ENCODE measurements at places on chromosomes 4 and X. TPM values are rescaled to one million over a fixed set of nuclear protein-coding genes. Genes with fewer than 3 reads are reported as not detected.

- no peaks in the 10 kb centered on the region for H3K4me1 ChIP-seq
- no peaks in the 10 kb centered on the region for H3K36me3 ChIP-seq
- H3K4me3 ChIP-seq: no peak overlapping the region
- no peaks in the 10 kb centered on the region for H3K27me3 ChIP-seq
- no peak for DNase-seq
- peak overlapping the region; percentile 22 for H3K27ac ChIP-seq
Observed at GRCh38 chr4:3331511-3332394, 38.9 kb downstream of the RGS12 start.

Gene SCARB2
- polyA plus RNA-seq: 42.7 TPM

Gene TRIML2
- polyA plus RNA-seq: not detected

Gene XPNPEP2
- 1.2 TPM for polyA plus RNA-seq

- H3K36me3 ChIP-seq: no peaks in the 10 kb centered on the region
- no peak for DNase-seq
- H3K4me1 ChIP-seq: no peaks in the 10 kb centered on the region
Observed at GRCh38 chr4:173125216-173125812, 43.3 kb upstream of the GALNT7 start.

DNA sequence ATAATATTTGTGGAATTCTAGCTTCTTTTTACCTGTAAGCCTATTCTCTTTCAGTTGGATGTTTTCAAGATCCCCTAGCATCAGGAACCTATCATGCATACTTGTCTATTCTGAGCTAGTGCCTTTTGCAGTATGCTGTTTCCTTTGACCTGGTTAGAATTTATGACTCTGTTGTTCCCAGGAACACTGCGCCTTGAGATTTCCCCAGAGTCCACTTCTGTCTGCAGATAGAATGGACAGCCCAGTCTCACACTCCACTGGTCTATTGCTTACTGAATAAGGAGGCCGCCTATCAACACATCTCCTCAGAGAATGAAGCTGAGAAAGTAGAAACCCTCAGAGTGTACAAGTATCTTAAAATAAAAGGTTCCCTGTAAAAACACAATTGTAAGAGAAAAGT is 465.1 kb upstream of the GALNTL6 start:
- H3K4me1 ChIP-seq: no peaks in the 10 kb centered on the region
- H3K36me3 ChIP-seq: no peaks in the 10 kb centered on the region
- H3K27ac ChIP-seq: no peak overlapping the region
- H3K4me3 ChIP-seq: no peak overlapping the region

Gene NOX1
- polyA plus RNA-seq: not detected

Gene SSX2B
- polyA plus RNA-seq: not detected

- no peak for DNase-seq
- H3K27ac ChIP-seq: no peak overlapping the region
- H3K4me3 ChIP-seq: no peak overlapping the region
- no peaks in the 10 kb centered on the region for H3K36me3 ChIP-seq
Observed at GRCh38 chr4:157172011-157172410, 48.5 kb upstream of the GRIA2 start.

- H3K36me3 ChIP-seq: no peaks in the 10 kb centered on the region
- no peak for DNase-seq
- no peak overlapping the region for H3K4me3 ChIP-seq
- H3K4me1 ChIP-seq: no peaks in the 10 kb centered on the region
Observed at GRCh38 chr4:169369634-169370033, 98.9 kb upstream of the SH3RF1 start.

DNA sequence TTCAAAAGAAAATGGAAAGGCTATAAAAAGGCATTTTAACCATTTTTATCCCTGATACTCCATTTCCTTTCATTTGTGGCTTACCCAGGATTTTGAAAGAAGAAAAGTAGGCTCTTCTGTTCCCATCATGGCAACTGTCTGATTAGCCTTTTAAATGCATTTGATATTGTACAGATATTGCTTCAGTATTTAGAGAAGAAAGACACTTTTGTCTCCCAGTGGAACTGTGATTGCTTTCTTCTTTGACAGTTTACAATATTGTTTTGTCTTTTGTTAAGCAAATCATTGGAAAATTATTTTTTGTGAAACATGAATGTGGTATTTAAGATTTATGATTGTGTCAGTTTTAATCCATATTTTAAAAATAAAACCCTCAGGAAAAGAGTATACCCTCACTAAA is 297.4 kb upstream of the TACR3 start:
- H3K27ac ChIP-seq: no peak overlapping the region
- no peak for DNase-seq
- H3K4me1 ChIP-seq: no peaks in the 10 kb centered on the region
- no peak overlapping the region for H3K4me3 ChIP-seq

GRCh38 chr4:189809241-189809735 is 131.4 kb upstream of the FRG1 start:
- H3K27ac ChIP-seq: no peak overlapping the region
- H3K36me3 ChIP-seq: no peaks in the 10 kb centered on the region
- H3K4me1 ChIP-seq: no peaks in the 10 kb centered on the region

Gene AVPR2
- polyA plus RNA-seq: 1.4 TPM

DNA sequence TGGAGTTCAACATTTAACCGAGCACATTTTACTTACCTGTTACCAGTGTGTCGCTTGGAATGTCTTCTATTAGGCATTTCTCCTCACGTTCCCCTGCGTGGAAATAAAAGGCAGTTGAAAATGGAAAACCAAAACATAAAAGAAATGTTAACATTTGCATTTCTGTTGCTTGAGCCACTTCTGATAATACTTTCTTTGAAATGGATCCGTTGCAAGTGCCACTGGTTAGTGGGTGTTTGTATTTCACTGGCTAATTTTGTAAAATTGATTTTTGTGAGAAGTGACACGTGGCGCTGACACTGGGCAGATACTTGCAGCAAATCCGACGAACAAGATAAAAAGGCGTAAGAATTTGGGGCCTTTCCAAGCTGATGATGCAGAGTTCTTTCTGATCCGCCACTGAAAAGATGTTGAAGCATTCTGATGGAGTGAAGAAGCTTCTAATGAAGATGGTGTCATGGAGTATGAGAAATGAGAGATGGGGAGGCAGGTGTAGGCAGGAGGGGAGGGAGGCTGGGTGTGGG is 18.8 kb downstream of the SPON2 start:
- peaks cover 18% of the 10 kb centered on the region for H3K4me1 ChIP-seq
- no peak for DNase-seq
- H3K27me3 ChIP-seq: no peaks in the 10 kb centered on the region
- H3K36me3 ChIP-seq: no peaks in the 10 kb centered on the region

Gene TSPAN5
- polyA plus RNA-seq: 5.3 TPM

Gene ANOS1
- 1.3 TPM for polyA plus RNA-seq

Gene CSN2
- polyA plus RNA-seq: not detected

DNA sequence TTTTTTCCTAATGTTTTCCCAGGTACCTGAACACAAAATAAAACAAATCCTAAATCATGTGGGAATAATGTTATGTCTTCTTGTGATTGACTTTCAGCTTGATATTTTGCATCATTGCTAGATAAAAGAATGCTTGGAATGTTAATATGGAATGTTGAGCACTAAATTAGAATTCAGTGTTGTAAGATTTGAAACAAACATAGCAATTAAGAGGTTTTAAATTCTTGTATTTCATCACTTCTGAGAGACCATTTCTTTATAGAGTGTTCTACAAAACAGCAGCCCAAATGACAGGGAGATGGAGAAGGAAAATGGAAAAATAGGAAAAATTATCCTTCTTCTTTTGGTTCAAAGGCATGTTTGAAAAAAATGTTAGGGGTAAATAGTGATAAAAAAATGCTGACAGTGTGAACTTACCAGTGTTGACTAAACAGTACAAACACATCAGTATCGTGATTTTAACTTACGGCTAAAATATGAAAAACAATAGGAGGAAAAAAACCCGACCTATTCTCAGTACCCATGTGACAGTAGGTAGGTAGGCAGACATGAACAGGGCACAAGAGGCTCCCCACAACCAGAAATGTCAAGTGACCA is 102.6 kb upstream of the PDE5A start:
- no peak overlapping the region for H3K4me3 ChIP-seq
- H3K27ac ChIP-seq: no peak overlapping the region
- no peak for DNase-seq
- peaks cover 24% of the 10 kb centered on the region for H3K4me1 ChIP-seq
- no peaks in the 10 kb centered on the region for H3K36me3 ChIP-seq
- H3K27me3 ChIP-seq: no peaks in the 10 kb centered on the region

- no peaks in the 10 kb centered on the region for H3K4me1 ChIP-seq
- H3K36me3 ChIP-seq: no peaks in the 10 kb centered on the region
- H3K27ac ChIP-seq: no peak overlapping the region
- no peak overlapping the region for H3K4me3 ChIP-seq
Observed at GRCh38 chr4:44146516-44146915, 302.1 kb downstream of the KCTD8 start.

Gene SSX3
- not detected for polyA plus RNA-seq

GRCh38 chr4:107655289-107655688 is 64.7 kb downstream of the PAPSS1 start:
- peaks cover 54% of the 10 kb centered on the region for H3K36me3 ChIP-seq
- no peak for DNase-seq
- H3K27ac ChIP-seq: no peak overlapping the region

DNA sequence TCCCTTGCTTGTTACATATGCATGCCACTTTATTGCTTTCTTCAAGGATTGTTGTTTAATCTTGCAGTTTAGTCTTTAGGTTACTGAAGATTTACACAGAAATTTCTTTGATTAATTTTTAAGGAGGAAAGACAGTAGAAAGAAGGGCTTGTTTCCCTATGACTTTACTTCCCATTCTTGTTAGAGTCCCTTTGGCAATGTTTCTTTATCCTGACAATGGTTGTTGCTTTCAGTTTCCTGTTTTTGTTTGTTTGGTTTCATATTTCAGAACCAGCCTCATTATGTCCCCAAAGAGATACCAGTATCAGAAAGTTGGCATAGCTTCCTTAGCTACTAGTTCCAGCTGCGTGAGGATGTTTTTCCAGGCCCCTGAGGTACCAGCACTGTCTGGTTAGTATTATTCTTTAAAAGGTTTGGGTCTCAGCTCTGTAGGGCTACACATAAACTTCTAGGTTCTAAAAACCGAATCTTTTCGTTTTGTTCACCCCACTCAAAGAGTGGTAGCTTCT is 61.3 kb upstream of the UNC5C start:
- H3K27ac ChIP-seq: no peak overlapping the region
- DNase-seq: no peak
- no peak overlapping the region for H3K4me3 ChIP-seq

DNA sequence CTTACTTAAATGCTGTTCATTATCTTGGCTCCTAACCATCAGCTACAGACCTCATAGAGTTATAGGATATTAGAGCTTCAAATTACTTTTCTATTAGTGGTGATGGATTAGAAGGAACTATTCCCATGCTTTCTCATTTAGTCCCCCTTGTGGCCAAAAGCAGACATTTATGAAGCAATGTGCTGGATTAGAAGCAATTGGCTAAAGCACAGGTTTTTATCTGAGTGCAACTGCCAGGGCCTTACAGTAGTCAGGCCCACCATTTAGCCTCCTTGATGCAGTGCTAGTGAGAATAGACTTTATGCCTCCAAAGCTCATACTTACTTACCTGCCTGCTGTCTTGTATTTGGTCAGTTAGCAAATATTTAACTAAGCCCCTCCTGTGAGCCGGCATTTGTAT is 93.0 kb downstream of the TSPAN7 start:
- no peaks in the 10 kb centered on the region for H3K36me3 ChIP-seq
- H3K4me1 ChIP-seq: no peaks in the 10 kb centered on the region
- H3K4me3 ChIP-seq: no peak overlapping the region
- no peak overlapping the region for H3K27ac ChIP-seq
- no peak for DNase-seq

Gene ZNF141
- polyA plus RNA-seq: 3.4 TPM

Gene SCD5
- 7.1 TPM for polyA plus RNA-seq

Gene PHOX2B
- not detected for polyA plus RNA-seq

Gene TMPRSS11A
- polyA plus RNA-seq: not detected

GRCh38 chrX:138986235-138986634 is 274.7 kb upstream of the FGF13 start:
- no peak overlapping the region for H3K4me3 ChIP-seq
- no peaks in the 10 kb centered on the region for H3K36me3 ChIP-seq
- no peaks in the 10 kb centered on the region for H3K4me1 ChIP-seq

DNA sequence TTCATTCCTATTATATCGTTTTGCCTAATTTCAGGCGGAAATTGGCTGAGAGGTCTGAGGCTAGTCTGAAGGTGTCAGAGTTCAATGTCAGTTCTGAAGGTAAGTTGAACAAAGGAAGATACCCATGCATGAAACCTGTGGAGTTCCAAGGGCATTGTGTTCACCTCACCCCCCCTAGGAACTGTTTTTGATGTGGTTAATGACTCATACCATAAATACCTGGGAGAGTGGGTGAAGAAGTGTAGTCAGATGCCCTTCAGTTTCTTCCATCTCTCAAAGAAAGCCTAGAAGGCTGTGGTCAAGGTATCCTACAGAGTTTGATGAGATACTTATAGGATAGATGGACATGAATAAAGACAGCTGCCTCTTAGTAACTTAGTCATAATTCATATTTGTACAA is 2.7 kb downstream of the UTP14A start:
- H3K4me1 ChIP-seq: peaks cover 12% of the 10 kb centered on the region
- H3K27ac ChIP-seq: no peak overlapping the region
- peaks cover 49% of the 10 kb centered on the region for H3K36me3 ChIP-seq
- no peak for DNase-seq
- H3K4me3 ChIP-seq: no peak overlapping the region

DNA sequence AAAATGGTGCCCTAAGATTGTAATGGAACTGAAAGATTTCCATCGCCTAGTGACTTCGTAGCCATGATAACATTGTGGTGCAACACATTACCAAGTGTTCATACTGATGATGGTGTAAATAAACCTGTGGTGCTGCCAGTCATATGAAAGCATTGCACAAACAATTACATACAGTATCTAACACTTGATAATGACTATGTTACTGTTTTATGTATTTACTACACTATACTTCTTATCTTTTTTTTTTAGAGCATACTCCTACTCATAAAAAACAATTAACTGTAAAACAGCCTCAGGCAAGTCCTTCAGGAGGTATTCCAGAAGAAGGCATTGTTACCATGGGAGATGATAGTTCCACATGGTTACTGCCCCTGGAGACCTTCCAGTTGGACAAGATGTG is 152.7 kb upstream of the EDNRA start:
- no peaks in the 10 kb centered on the region for H3K36me3 ChIP-seq
- no peak for DNase-seq
- H3K4me1 ChIP-seq: no peaks in the 10 kb centered on the region
- no peak overlapping the region for H3K4me3 ChIP-seq

DNA sequence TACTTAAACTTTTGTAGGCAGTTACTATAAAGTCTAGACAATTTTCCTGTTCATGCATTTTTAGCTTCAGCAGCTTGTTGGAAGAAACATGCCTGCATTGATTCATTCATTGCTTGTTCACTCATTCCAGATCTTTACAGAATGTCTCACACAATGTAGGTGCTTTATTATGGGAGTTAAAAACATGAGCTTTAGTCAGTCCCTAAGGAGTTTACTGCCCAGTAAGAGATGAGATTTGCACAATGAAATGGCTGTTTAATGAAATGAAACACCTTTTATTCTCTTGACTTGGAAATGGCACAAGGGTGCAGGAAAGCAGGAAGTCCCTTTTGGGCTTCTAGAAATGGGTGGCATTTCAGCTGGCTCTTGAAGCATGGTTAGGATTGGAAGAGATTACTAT is 2.9 kb downstream of the NOCT start:
- no peak for DNase-seq
- H3K27ac ChIP-seq: no peak overlapping the region
- H3K27me3 ChIP-seq: no peaks in the 10 kb centered on the region
- H3K36me3 ChIP-seq: no peaks in the 10 kb centered on the region
